Smooth muscle cell of the brain vasculature (primary cell): ENCODE measurements at places on chromosomes 16 and 17.
A peak's percentile ranks its signal among the peaks of the same experiment; 100 is the strongest.

- DNase-seq: no peak
These were observed 2.1 kb downstream of the TXNDC11 start for GRCh38 chr16:11740567-11740966.

DNA sequence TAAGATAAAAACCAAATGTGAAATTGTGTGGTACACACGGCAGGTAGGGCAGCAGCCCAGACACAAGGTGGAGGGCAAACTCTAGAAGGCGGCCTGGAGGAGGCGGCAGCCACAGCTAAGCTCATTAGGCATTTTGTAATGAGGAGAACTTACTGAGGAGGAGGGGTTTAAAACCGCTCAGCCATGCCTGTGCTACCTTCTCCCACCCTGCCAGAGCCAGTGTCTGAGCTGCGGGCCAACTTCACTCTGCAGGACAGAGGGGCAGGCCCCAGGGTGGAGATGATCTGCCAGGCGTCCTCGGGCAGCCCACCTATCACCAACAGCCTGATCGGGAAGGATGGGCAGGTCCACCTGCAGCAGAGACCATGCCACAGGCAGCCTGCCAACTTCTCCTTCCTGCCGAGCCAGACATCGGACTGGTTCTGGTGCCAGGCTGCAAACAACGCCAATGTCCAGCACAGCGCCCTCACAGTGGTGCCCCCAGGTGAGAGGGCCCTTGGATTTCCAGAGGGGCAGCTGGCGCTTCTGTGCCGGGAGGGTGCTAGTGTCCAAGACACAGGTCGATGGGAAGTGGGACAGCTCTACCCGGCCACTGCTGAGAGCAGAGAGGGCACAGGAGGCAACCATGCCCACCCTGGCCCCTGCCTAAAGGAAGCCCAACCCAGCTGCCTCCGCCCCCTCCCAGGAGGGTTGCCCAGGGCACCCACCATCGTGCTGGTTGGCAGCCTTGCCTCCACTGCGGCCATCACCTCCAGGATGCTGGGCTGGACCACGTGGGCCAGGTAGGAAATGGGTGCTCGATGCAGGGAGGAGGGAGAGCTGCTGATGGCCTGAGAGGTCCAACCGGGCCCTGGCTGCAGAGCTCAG, 4.3 kb upstream of the SYNGR2 start:
- DNase-seq: no peak

DNA sequence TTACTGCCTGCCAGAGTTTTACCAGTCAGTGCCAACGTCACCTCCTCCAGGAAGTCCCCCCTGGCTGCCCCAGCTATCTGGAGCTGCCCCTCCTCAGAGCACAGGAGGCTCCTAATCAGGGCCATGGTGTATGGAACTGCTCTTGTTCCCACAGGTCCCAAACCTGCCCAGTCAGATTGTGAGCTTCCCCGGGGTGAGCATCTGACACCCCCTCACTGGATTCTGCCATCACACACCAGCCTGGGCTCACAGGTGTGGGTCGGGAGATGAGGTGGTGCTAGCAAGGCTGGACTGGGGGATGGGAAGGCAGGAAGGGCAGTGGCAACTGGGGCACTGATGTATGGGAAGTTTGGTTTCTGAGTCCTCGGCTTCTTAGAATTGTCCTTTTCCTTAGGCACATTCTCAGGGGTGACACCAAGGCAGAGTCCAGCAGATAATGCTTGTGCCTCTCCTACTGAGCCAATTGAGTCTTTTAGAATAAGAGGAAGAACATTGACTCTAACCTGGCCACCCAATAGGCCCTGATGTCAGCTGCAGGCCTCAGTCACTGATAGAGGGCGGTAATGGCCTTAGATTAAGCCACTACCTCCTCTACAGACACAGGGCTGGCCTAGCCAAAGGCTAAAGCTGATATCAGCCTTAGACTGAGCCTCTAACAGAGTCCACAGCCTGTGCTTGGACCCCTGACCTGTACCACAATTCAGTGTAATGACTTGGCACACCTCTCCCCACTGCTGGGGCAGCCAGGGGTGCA, 107.9 kb downstream of the WSCD1 start:
- no peak for DNase-seq

- no peak for DNase-seq
These were observed 37.7 kb downstream of the DNAH2 start for GRCh38 chr17:7755095-7755890.

DNA sequence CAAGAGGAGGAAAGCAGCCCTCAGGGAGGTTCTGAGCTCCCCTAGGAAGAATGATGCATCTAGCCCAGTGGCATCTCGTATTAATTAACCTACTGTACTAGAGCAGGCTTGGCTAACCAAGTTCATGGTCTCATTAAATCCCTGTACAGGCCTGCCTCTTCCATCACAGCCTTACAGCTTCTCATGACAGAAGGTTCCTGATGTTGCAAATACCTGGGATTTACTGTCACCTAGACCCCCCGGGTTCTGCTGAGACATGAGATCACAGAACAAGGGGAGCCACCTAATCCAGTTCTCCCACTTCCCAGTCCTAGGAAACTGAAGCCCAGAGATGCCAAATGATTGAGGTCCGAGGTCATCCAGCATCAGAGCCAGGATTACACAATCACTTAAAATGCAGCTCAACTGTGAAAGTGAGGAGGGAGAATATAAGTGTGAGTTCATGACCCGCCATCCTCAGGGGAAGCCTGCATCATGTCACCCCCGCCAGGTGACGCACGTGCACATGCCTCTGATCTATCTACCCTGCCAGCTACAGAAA, 23.9 kb downstream of the ACLY start:
- peak; percentile 71 for DNase-seq

DNA sequence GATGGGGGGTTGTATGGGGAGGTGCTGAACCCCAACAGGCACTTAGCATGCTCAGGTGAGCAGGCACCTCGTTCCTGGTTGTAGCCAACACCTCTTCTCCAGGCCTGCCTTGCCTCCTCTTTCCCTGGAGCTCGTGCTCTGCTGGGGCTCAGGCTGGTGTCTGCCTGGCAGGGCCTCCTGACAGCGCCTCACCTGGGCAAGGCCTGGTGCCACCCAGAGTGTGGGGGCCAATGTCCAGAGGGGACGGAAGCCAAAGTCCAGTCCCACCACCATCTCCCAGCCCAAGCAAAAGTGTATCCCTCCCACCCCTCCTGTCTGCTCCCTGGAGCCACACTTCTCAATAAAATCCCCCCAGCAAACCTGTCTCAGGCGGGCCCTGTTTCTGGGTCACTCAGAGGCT, 304.2 kb upstream of the TNRC6C start:
- no peak for DNase-seq

DNA sequence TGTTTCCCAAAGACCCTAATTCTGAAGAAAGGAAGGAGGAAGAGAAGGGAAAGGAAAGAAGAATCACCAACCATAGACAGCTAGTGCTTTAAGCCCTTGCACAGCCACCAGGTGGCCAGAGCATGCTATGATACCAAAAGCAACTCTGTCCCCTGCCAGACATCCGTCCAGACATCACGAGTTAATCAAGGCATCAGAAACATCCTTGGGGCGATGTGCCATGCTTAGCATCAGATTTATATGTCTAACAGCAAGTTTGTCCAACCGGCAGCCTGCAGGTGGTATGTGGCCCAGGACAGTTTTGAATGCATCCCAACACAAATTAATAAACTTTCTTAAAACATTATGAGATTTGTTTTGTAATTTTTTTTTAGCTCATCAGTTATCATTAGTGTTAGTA, 2.9 kb upstream of the CRYBA1 start:
- no peak for DNase-seq

DNA sequence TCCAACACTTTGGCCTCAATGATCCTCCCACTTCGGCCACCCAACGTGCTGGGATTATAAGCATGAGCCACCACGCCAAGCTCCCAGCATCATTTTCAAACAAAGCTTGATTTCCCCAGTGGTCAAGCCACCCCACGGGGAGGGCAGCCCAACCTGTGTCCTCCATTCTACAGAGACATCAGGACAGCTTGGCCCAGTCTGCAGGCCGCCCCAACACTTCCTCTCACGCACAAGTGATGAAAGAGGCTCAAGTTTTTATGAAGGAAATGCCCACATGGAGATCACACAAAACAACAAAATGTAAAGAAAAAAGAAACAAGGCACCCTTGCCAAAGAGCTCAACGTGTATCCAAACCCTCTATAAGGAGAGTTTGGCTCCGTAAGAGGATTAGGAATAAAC, 112.4 kb downstream of the XYLT1 start:
- no peak for DNase-seq

DNA sequence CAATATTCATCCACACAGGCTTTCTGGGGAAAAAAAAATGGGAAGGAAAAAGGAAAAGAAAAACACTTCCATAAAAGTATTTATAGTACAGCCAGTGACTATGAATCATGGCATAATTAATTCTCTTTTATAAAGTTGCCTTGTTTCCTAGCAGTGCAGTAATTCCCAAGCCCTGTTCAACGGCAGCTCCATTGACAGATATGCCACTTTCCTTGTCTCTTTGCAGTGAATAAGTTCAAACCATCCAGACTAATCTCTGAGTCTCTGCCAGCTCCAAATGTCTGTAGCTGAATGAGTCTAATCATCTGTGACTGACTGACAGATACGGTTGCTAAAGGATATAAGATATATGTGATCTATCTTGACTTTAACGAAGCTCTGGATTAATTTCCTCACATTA, 52.9 kb upstream of the KCNJ16 start:
- DNase-seq: no peak

DNA sequence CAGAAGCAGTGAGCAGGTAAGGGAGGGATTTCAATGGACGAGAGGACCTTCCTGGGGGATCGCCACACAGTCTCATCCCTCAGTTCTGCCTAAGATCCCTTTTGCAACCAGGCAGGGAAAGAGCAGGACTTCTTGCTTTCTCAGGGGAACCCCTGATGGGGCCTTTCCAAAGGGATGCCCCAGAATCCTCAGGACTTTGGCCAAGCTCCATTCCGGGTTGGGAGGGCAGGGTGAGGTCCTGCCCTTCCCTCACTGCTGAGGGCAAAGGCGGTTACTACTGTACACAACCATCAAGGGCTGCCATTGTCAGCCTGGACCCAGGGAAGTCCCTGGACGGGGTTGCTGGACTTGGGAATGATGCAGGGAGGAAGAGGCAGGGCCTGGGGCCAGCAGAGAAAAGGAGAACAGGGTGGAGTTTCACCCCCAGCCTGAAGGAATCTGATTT, 9.7 kb downstream of the PRR29 start:
- DNase-seq: no peak

GRCh38 chr17:63116967-63117830, 151.2 kb downstream of the TANC2 start:
- no peak for DNase-seq

- DNase-seq: no peak
These were observed 6.9 kb downstream of the TBX6 start for GRCh38 chr16:30084816-30085159.

GRCh38 chr17:40091691-40092397, 8.5 kb downstream of the NR1D1 start:
- DNase-seq: no peak

DNA sequence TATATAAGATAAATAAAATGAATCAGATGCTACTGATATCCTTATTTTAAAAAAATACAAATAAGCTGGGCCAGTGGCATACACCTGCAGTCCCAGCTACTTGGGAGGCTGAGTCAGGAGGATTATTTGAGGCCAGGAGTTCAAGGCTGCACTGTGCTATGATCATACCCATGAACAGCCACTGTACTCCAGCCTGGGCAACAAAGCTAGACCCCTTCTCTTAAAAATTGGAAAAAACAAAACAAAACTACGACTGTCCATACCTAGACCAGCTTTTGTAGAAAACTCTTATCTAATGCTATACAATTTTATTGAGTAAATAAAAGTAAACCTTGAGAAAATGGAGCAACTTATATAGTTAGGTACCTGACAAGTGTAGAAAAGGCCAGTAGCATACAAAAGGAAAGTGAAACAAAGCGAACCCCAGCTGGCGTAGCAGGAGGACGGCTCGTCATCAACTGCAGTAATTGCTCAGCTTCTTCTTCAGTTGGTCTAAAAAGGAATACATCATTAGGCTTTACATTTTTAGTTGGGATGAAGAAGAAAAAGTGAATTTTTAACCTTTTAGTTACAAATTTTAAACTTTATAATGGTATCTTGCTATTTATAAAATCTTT, 23.6 kb downstream of the INTS2 start:
- DNase-seq: no peak

GRCh38 chr17:68595496-68595895, 5.7 kb downstream of the FAM20A start:
- no peak for DNase-seq

- DNase-seq: no peak
These were observed 20.9 kb downstream of the IRX3 start for GRCh38 chr16:54265575-54266107.
